ENCODE measurements at places on chromosomes 16 and 17. TPM values are rescaled to one million over a fixed set of nuclear protein-coding genes. Genes with fewer than 3 reads are reported as not detected.

- no peak for DNase-seq
These were observed 201.8 kb upstream of the FOXF1 start for GRCh38 chr16:86308514-86308913.

GRCh38 chr16:70290949-70291519 lies 1.7 kb upstream of the AARS1 start:
- DNase-seq, result no peak

The LPO gene
- 0.19 TPM for total RNA-seq

DNA sequence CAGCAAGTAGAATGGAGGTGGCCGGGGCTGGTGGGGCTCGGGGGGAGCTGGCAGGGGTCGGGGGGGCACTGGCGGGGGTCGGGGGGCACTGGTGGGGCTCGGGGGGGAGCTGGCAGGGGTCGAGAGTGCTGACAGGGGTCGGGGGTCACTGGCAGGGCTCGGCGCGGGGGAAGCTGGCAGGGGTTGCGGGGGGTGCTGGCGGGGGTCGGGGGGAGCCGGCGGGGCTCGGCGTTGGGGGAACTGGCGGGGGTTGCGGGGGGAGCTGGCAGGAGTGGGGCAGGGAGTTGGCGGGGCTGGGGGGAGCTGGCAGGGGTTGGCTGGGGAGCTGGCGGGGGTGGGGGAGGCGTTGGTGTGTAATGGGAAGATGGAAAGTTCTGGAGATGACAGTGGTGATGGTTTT lies 25.1 kb downstream of the CCDC57 start:
- DNase-seq, result no peak

DNA sequence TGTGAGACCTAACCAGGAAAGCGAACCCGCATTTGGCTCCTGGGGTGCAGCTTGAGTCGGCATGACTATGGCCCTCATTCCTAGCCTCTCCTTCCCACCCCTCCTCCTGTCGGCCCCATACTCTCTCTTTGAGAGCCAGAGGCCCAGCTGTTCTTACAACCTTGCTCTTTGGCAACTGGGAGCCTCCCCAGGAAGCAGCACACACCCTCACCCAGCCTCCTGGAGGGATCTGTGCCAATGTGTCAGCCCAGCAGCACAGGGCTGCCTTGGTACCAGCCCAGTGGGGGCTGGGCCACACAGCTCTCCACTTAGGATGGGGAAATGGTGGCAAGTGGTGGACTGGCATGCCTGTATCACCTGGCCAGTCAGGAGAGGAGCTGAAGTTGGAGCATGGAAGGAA lies 70.3 kb upstream of the LGALS9 start:
- no peak for DNase-seq

The OR3A2 gene
- not detected for total RNA-seq

DNA sequence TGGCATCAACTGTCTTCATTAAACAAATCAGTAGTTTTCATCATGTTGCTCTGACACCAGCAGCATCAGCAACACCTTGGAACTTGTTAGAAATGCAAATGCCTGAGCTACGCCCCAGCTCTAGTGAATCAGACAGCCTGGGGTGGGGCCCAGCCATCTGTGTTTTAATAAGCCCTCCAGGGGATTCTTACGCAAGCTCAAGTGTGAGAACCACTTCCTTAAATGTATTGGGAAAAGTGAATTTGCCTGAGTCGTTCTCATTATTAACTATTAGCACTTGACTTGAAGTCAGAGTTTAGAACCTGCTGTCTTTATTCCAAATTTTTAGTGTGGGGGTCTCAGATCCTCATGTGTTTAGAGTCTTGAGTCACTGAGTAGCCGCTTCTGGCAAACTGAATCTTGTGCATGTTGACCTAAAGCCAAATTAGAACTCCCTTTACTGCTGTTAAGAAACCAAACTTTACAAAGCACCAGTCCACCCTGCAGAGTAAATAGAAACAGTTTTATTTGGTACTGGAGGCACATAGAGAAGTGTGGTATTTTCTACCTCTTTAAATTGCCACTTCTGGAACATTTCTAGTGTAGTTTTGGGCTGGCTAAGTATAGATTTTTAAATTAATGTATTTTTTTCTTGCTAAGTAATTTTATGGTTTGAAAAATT lies 137.4 kb upstream of the COX10 start:
- peak; percentile 84 for DNase-seq

Measured in suprapubic skin (tissue), 4 donors.